ENCODE measurements at places on chromosomes 3 and 15.

DNA sequence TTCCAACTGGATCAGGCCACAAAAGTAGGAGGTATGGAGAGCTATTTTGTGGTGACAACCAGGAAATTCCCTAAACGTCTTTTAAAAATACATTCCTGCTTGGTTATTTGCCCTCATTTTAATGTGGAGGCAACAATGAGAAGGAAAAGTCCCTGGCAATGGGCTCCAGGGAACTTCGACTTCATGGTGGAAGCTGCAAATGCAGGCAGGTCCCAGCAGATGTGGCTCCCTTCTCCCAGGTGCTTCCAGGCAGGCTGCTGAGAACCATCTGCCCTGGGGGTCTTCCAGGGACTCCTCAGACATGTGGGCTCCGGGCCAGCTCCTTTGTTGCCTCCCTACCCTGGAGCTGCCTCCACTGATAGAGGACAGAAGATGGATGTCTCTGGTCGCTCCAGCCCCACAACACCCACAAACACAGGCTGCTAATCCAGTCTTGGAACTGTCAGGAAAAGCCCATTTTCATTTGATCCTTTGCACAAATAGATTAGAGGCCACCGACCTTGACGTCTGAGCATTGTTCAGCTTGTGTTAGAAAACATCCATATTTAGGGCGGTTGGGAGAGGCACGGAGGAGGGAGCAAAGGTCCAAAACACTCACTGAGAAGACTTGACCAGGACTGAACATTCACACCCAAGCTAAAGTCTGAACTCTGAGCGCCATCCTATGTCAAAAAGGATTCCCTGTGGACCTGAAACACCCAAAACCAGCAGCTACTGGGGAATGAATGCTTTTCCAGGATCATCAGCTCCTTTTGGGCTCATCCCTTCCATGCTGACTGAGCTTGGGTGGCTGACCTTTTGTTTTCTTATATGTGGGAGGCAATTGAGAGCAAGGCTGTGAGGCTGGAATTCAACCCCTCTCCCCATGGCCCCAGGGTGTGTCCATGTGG lies 30.2 kb upstream of the SLCO2A1 start:
- peak; percentile 41 for DNase-seq

GRCh38 chr3:47848599-47849117 lies 45.7 kb downstream of the DHX30 start:
- no peak for DNase-seq

DNA sequence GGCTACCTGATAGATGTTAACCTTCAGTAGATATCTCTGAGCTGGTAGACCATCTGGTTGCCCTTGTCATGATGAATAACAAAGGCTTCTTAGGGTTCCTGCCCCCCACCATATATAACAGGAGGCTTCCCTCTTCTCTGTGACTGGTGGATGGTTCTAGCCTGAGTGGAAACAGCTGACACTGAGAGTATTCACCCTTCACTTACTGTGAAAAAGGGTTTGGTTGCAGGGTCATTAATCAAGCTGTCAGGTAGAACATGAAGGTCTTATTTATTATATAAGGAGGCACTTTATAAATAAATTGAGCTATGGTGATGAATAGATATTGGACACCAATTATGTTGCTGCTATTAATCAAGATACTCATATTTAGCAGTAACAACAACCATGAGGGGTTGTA lies 58.6 kb downstream of the CACNA2D3 start:
- DNase-seq: no peak

DNA sequence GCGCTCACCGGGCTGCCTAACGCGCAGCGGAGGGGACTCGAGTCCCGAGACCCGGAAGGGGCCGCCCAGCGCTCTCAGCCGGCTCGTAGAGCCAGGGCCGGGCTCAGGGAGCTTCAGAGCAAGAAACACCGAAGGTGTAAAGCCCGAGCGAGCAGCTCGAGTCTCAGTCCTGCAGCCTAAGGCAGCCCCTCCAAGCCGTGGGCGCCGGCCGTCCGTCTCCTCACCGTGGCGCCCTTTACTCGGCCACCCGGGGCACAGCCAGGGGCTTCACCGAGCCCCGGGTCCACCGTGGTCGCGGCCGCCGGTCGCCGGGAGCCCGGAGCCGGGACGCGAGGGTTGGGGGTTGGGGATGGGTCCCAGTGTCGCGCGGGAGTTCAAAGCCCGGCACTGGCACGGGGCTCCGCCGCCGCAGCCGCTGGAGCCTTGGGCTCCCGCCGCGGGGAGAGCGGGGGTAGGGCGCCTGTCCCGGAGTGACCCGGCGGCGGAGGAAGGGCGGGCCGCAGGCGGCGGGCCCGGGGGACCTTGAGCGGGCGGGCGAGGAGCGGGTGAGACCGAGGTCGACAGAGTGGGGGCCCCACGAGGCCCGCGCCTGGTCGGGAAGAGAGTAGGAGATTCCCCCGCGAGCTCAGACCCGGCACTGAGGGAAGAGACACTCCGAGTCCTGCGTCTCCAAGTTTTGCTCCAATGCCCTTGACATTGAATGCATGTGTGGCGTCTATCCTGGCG lies 26.9 kb upstream of the THRB start:
- peak; percentile 32 for DNase-seq

GRCh38 chr3:151035072-151035471 lies 50.4 kb upstream of the MED12L start:
- DNase-seq: no peak

- peak; percentile 45 for DNase-seq
Observed at GRCh38 chr15:74873756-74874424, 725 bp upstream of the SCAMP2 start.

DNA sequence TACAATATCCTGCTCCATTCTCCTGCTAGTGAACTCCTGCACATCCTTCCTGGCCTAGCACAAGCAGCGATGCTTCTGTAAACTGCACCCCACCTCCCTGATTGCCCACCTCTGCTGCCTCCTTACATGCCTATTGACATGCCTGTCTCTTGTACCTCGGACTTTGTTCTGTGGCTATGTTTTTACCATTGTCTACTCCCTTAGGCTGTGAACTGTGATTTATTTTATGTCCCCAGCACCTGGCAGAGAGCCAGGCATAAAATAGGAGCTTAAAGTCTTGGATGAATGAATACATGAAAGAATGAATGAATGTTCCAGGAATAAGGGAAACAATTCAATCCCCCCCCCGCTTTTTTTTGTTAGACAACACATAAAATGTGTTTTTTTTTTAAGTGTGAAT lies 210.0 kb downstream of the MYRIP start:
- DNase-seq: no peak

DNA sequence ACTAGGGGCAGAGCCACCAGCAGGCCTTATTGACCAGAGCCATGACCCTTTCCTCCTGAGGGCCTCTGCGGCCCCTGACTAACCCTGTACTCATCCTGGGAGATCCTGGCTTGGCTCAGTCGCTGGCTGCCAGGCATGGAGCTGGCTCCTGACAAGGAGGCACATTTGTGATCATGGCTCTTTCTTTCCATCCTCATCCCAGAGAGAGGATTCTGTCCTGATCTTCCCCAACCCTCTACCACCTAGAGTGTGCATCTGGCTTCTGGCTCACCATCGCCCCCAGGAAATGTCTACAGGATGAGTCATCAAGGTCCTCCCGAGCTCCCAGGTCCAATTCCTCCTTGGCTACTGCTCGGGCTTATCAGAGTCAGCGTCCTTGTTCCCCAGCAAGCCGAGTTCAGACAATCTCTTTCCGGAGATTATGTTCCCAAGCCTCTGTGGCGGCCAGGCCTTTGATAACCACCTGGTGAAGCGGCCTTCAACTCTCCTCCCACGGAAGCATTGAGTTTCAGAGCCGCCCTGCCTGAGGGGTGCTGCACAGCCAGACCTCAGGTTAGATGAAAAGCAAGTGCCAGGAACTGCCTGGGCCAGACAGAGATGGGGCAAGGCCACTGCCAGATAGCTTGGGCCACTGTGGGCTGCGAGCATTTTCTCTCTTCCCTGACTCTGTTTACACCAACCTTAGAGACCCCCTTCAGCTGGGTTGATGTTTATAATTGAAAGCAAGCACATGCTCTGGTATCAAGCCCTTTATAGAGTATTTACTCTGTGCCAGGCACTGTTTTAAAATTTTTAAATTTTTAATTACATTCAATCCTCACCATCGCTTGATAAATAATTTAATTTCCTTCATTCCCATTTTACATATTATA lies 44.3 kb upstream of the MRPS22 start:
- peak; percentile 65 for DNase-seq
